ENCODE measurements at places on chromosomes 5 and 9.

DNA sequence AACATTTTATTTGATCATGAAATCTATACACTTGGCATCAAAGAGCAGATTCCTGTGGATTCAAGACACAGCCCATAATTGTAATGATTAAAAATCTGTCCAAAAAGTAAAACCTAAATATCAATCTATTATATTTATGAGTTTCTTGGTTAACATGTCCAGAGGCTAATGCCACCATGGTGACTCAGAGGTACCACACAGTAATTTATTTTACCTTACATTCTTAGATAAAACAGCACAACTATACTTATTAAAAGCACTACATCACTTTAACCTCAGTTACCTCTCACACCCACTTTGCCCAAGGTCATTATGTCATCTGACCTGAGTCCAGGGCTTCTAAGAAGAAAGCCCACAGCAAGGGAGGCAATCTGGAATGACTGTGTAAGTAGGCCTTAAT lies 519.2 kb downstream of the RASEF start:
- no peak for DNase-seq

DNA sequence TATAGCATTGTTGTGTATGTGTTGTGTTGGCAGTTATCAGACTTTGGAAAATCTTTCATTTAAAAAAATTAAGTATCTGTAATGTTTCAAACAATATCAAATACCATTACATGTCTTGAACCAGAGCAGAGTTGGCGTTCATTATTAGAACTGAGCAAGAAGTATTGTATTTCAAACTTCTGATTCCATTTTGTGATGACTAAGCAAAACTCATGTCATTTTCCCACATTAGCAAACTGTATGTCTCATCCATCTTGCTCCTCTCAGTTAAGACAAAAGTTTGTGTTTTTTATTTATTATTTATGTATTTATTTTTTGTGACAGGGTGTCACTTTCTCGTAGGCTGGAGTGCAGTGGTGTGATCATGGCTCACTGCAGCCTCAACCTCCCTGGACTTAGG lies 4.6 kb upstream of the RASEF start:
- no peak for DNase-seq

DNA sequence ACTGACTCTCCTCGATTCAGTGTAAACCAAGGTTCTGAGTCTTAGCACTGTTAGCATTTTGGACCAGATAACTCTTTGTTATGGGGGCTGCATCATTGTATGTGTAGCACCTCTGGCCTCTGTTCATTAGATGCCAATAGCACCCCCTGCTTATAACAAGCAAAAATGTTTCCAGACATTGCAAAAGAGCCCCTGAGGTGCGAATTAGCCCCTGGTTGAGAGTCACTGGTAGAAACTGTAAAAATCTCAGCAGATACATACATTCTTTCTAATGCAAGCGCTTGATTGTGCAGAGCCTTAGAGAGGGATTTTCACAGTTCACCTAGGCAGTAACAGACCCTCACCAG lies 2.8 kb downstream of the ADRB2 start:
- DNase-seq = no peak

GRCh38 chr9:86349271-86349670 lies 4.9 kb downstream of the TUT7 start:
- DNase-seq = no peak

DNA sequence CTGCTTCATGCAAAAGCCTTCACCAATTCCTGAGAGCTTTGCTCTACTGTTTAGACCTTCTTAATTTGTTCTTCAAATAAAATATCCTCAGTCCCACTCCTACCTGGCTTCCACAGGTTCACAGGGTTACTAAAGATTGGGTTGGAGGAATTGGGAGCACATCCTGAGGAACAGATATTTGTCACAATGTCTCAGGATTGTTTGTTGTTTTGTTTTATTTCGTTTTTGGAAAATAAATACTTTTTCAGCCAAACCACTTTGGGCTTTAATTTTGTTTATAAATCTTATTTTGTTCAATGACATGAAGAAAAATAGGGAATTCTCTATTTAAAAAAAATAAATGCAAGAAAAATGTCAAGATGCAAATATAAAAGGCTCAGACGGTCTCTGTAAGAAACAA lies 249.0 kb downstream of the MEF2C start:
- DNase-seq = no peak

DNA sequence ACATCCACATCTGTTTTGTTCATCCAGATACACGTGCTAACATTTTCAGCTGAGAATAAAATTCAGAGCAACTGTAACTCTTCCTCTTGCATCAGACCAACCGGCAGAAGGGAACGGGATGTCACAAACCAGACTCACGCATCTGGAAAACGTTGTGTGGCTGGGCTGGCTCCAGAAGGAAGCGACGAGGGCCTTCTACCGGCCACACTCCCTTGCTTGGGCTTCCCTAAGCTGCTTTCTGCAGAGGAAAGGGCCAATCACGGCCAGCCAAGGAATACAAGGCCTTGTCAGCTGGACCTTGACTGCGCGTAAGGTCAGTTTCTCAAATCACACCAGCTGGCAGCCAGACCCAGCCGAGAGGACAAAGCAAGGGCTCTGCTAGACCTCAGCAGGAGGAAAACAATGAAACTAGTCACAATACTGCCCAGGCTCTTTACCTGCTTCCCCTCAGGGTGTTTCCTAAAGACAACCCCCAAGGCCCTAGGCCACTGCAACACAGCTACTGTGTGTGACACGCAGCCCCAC lies 106.1 kb downstream of the THBS4 start:
- no peak for DNase-seq

DNA sequence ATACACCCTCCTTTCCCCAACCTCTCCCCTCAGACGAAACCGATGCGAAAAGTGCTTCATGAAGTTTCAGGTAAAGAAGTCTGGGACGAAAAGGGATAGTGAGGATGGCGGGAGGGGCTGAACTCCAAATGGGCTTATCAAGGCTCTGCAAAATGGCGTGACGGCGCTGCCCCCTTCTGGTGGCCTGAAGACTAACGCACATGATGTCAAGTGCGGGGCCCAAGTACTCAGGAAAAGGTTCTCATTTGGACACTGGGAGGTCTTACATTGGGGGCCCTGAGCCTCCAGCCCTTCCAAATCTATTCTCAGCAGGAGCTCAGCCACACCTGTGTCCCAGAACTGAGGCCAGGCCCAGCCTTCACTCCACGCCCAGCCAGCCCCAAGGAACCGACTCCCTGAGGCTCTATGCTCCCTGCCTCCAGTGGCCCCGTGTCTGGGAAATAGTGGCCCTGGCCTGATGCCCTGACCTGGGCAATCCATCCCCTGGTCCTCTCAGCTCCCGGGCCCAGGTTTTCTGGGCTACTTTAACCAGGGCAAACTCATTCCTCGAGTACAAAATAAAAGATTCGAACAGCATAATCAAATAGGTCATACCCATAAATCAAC lies 119.9 kb downstream of the KCNIP1 start:
- DNase-seq = no peak

DNA sequence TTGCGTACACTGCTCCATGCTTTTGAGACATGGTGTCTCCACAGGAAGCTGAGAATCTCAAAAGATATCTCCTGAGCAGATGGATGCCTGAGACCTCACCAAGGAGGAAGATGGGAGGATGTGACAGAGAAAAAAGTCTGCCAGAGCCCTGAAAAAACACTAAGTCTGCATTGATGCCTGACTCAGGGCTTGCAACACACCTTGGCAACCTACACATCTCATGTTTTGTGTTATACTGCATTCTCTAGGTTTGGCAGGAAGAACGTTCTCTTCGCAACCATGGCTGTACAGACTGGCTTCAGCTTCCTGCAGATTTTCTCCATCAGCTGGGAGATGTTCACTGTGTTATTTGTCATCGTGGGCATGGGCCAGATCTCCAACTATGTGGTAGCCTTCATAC lies 19.2 kb downstream of the SLC22A4 start:
- DNase-seq = no peak

GRCh38 chr5:149363358-149363757 lies 5.5 kb downstream of the PCYOX1L start:
- no peak for DNase-seq

GRCh38 chr9:75683591-75683990 lies 206.9 kb upstream of the PCSK5 start:
- no peak for DNase-seq

DNA sequence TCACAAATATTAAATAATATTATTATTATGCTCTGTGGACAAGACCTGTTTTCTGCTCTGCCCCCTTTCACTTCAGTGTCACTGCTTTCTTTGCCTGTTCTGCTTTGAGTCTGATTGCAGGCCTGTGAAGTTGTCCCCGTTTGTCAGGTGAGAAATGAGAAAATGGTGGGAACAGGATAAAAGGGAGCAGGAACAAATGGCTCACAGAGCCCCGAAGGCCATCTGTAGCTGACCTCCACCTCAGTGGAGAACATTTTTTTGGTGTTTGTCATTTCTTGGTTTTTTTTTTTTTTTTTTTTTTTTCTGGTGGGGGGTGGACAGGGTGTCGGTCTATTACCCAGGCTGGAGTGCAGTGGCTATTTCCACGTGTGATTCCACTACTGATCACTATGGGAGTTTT lies 13.2 kb upstream of the S100Z start:
- no peak for DNase-seq

GRCh38 chr9:92349771-92350739 lies 24.3 kb downstream of the CENPP start:
- DNase-seq = no peak

- no peak for DNase-seq
These were observed 22.0 kb upstream of the EPB41L4B start for GRCh38 chr9:109342878-109343277.

DNA sequence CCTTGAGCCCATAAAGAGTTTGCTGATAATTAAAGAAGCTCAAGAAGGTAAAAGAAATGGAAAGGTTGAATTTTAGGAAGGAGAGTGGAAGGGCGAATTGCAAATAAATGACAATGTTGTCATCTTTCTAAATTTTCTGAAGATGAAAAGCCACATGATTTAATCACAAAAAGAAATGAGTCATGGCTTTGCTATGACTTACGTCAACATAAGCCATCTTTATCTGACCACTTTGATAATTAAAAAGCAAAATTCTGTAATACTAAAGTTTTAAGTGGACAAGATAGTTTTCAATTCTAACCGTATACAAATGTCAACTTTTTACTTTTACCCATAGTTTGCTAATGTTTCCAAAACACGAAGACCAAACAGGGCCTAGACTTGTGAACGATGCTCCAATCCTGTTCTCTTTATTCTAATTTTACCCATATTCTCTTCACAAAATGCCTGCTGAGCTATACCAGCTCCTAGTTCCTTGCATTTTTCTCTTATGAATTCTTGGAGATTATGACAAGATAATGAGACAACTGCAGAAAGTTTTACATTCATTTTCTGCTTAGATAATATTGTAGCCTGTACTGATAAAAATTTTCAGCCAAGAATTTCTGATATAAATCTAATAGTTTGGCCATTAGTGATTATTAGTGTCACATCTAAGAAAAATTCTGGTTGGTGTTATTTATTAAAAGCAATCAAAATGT lies 21.8 kb upstream of the PRUNE2 start:
- DNase-seq = no peak

GRCh38 chr9:4583001-4583400 lies 79.1 kb upstream of the PLPP6 start:
- DNase-seq = no peak

DNA sequence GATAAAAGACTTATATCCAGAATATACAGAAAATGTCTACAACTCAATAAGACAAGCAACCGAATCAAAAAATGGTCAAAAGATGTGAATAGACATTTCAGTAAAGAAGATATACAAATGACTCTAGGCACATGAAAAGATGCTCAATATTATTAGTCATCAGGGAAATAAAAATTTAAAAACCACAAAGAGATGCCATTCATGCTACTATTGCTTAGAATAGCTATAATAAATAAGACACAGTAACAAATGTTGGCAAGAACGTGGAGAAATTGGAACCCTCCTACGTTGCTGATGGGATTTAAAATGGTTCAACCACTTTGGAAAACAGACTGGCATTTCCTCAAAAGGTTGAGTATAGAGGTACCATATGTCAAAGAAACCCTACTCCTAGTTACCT lies 39.8 kb downstream of the POLK start:
- no peak for DNase-seq

GRCh38 chr9:77017505-77017894 lies 2.0 kb upstream of the FOXB2 start:
- DNase-seq = no peak

- DNase-seq = no peak
These were observed 157.0 kb upstream of the NTRK2 start for GRCh38 chr9:84512493-84512892.

DNA sequence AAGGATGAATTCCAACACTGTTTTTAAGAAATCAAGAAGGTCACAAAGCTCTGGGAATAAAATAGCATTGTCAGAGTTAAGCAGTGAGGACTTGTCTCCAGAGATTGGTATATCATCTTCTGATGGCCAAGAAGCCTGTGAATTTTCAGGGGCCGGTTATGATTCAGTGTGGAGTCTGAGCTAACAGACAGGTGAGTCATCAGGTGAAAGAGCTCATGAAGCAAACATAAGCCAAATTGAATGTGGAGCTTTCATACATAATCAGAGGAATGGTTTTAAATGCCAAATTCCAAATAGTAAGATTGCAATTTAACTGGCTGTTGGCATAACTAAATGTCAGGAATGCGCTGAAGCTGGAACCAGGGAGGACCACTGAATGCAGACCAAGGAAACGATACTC lies 494.2 kb downstream of the MTRR start:
- no peak for DNase-seq

DNA sequence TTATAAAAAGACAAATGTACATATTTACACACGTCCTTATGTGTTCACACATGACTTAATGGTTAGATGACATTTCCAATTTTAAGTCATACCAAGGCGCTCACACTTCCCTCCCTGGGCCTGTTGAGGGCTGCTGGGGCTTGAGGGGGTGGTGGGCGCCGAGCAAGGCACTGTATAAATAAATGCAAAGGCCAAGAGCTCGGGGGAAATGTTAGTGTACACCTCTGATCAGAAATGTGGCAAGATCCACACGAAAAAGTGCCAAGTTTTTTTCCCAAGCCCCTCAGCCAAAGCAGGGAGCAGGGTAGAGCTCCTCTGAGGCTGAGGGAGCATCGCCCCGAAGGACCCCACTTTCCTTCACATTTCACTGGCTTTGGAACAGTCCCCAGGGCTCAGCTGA lies 7.5 kb downstream of the IRF1 start:
- DNase-seq = no peak

DNA sequence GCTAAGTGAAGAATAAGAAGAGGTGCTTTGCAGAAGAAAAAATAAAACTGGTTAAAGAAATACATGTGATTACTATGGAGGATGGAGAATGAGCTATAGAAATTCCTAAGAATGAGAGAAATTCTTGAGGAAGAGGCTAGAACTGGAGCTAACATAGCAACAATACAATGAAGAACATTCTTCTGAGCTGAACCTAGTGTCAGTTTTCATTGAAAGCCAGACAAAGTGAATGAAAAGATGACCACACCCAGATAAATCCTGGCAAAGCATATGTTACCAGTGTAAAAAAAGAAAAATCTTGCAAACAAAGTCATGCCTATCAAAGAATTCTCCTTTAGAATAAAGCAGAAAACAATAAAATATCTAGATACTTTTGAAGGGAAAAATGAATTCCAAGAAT lies 39.6 kb downstream of the SGCD start:
- DNase-seq = no peak

Measured in SIG-M5 (cell line).